ENCODE measurements at places on chromosomes 7 and 10.

DNA sequence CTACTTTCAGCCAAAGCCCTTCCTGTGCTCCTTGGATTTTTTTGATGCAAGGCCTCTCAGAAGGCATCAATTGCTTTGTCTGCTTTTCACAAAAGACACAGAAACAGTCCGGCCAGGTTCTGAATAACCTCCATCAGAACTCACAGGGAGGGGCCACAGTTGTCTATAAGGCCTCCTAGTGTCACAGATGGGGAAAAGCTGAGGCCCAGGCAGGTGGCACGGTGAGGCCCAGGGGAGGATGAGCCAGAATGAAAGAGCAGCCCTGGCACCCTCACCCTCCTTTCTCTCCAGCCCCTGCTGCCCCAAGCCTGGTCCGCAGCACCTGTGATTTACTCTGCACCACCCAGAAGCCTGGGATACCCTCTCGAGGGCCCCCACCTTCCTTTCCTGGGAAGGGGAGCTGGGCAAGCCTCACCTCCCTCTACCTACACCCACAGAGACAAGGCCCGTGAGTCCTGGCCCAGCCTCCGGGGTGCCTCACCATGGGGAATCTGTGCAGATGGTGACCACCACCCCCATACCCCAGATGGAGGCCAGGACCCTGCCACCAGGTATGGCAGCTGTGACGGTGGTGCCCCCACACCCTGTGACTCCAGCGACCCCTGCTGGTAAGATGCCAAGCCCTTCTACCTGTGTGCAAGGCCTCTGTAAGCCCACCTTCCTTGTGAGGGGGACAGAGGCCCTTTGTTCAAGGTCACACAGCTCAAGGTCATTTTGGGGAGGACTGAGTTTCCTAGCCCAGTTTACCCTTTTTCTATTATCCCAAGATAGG is 26.2 kb upstream of the ZNF467 start:
- DNase-seq = no peak

GRCh38 chr7:155064186-155064585 is 5.9 kb upstream of the HTR5A start:
- peak; percentile 39 for DNase-seq

DNA sequence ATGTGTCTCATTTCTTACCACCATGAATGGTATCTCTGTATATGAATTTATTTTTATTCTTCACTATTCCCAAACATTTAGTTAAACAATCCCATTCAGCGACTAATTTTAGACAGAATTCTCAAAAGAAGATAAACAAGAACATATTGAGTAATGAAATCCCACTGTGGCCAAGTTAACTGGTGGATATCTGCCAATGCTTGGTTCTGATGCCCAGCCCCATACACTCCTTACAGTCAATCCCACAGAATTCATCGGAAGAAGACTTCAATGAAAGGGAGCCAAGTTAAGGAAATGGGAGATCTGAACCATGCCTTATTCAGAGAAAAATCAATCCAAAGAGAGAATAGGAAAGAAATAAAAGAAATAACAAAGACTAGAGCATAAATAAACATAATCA is 518.0 kb downstream of the XPNPEP1 start:
- DNase-seq = no peak

- no peak for DNase-seq
Measured at GRCh38 chr7:100801833-100802568, 25.3 kb downstream of the EPHB4 start.

DNA sequence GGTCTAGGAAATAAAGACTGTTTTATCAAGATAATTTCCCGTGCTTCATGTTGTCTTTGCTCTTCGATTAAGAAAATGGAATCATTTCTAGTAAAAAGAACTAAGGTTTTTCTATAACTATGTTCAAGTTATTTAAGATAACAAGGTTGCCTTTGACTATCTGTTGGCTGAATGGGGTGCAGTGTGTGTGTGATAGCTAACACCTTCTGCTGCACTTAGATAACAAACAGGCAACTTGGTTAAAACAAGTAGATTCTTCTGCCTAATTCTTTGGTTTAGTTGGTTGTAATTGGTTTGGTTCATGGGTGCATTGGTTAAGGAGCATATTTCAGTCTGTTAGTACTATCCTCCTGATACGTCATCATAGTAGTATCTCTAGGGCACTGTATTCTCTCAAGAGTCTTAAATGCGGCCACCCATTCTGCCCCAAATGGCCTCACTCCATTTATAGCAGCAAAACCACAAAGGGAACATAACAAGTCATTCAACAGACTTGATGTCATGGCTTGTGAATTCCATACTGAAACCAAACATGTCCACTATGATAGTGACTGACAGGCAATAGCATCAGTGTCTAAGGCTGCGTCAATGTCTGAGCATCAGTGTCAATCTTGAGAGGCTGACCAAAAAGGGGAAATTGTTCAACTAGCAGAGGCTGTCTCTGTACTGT is 55.7 kb downstream of the CCDC3 start:
- DNase-seq = no peak

- DNase-seq = peak; percentile 60
Measured at GRCh38 chr10:78408671-78409472, 375.2 kb downstream of the RPS24 start.

DNA sequence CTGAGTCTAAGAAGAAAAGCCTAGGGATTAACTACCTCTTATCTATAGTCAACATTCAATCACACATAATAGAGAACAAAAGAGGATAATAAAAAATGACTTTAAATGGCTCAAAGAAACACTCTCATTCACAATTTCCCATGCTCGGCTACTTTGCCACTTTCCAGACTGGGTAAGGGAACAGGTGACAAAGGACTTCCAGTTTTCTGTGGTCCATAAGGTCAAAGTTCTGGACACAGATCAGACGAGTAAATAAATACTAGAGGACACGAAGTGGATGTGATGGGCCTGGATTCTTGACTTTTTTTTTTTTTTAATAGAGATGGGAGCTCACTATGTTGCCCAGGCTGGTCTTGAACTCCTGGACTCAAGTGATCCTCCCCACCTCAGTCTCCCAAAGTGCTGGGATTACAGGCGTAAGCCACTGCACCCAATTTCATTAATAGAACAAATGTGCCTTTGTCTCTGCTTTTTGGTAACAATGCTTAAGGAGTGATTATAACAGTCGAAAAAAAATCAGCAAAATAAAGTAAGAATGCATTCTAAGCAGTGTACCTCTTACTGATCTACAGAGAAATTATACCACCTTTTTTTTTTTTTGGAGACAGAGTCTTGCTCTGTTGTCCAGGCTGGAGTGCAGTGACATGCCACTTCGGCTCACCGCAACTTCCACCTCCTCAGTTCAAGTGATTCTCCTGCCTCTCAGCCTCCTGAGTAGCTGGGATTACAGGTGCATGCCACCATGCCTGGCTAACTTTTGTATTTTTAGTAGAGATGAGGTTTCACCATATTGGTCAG is 70.6 kb downstream of the WAPL start:
- no peak for DNase-seq

GRCh38 chr10:46229144-46229563 is 57.6 kb upstream of the ANTXRL start:
- DNase-seq = peak; percentile 7

GRCh38 chr7:102323914-102324195 is 32.4 kb downstream of the SPDYE6 start:
- no peak for DNase-seq

DNA sequence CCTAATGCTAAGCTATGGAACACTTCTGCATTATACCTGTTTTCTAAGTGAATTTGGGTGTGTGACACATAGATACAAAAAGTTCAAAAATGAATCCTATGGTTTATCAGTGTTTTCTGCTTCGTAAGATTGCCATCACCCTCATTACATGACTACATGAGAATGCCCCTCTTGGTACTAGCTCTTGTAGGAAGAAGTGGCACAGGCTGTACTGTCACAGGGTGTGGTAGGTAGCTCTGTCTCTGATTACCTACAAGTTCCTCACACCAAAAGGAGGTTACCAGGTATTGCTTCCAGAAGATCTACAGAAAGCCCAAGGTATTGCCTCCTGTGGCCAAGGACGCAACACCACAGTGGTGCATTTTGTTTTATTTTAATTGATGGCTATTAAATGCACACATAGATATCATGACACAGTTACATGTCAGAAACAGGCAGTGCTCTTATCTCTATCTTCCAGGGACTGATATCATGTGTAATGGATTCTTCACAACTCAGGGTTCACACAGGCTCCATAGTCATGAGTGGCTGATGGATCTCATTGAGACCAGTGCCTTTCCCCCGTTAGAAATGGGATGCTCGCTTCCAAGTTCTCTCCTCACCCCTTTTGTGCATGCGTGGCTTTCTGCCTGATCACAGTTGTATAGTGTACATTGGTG is 6.6 kb downstream of the OPTN start:
- no peak for DNase-seq

- DNase-seq = no peak
Measured at GRCh38 chr10:17984056-17984455, 32.3 kb downstream of the SLC39A12 start.

GRCh38 chr10:30166929-30167328 is 107.5 kb upstream of the JCAD start:
- DNase-seq = no peak

DNA sequence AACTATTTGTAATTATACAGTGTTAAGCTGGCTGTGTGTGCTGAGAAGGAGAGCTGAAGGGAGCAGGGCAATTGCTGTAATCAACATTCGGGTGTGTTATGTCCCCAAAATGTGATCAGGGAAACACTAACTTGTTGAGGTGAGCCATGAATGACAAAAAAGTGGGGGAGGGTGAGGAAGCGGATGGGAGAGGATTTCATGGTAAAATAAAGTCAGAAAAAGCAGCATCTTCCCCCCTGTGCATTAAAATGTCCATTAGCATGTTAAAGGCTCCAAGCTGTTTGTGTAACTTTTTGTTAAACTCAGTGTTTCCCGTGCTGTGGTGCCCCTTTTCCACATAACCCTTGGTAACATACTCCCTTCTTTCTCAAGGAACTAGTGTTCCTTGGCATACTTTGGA is 84.9 kb downstream of the ARID5B start:
- no peak for DNase-seq

DNA sequence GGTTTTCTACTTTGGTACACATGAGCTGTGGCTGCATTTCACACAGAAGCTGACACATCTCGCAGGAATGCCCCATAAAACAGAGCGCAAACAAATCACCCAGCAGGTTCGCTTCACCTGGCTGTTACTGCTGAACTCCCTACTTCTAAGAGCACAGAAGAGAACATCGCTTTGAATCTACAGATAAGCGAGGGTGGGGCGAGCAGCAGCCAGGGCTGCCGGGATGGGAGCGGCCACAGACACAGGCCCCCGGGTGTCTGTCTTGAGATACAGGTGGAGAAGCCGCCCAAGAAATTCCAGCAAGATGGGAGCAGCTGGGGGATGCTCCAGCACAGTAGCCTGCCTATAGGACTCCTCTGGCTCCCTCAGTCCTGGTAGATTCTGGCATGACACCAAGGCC is 27.4 kb downstream of the OGDHL start:
- DNase-seq = no peak

- peak; percentile 63 for DNase-seq
Measured at GRCh38 chr7:31082447-31082846, 30.3 kb downstream of the ADCYAP1R1 start.

DNA sequence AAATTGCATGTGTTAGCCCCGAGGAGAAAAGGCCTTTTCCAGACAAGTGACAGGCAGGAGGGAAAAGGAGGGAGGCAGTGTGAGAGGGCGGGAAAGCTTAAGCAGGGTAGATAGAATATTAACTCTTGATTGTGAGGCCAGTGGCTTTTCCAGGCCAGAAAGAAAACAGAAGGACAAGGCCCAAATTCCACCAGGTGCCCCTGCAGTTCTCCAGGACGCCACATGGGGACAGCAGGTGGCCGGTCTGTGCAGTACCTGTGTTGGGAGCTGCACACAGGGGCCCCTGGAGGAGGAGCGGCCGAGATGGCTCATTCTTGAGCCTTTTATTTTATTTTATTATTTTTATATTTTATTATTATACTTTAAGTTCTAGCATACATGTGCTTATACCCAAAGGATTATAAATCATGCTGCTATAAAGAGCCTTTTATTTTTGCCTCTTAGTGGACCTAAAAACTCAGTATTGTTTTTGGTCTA is 141.3 kb upstream of the KLF14 start:
- DNase-seq = no peak
